ENCODE measurements at places on chromosomes 5 and 9.

GRCh38 chr5:147876626-147877025, 1.9 kb upstream of the SCGB3A2 start:
- DNase-seq = no peak

DNA sequence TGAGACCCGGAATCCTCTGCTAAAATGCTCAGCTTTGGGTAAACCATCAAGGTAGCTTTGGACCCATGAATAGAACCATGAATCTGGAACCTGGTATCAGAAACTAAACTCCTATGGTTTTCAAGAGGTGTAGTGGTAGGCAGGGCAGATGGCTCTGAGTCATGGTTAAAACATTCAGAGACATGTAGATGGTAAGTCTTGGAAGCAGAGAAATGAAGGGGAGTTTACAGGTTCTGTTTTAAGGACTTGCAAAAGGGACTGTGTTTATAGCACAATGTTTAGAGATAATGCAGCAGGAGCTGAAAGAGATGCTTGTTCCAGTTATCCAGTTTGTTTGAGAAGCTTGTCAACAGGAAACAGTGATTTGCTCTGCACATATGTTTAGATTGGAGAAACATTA, 36.0 kb upstream of the FBN2 start:
- DNase-seq = no peak

GRCh38 chr5:107449369-107449768, 221.4 kb downstream of the EFNA5 start:
- DNase-seq = no peak

- no peak for DNase-seq
Observed at GRCh38 chr9:6614489-6614888, 31.0 kb downstream of the GLDC start.

DNA sequence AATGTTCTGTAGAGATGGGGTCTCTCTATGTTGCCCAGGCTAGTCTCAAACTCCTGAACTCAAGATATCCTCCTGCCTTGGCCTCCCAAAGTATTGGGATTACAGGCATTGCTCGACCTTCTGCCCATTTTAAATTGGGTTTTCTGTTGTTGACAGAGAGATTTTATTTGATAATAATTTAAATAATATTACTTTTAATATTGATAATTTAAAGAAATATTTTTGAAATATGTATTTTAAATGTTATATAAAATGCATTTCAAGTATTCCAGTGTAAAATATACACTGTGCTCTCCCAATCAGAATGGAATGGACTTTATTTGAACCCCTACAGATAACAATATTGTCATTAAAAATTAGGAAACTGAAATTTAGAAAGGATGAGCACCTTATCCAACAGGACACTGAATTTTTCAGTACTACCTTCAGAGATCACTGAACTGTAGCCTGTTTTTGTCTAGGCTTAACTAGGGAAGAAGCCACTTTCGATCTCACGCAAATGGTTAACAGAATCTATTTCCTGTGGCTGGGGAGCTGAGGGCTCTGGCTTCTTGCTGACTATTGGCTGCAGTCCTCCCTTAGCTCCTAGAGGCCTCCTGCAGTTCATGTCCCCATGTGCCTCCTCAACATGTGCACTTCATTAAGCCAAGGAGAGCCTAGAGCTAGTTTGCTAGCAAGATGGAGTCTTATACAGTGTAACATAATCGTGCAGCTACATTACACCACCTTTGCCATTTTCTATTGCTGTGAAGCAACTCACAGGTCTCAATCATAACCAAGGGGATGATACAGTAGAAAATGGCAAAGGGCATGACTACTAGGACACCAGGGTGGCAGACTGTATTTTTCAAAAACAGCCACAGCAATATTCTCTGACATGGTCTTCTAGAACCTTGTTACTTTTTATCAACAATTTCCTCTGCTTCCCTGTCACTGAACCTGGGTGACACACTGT, 150.0 kb downstream of the CDC42SE2 start:
- DNase-seq = no peak

DNA sequence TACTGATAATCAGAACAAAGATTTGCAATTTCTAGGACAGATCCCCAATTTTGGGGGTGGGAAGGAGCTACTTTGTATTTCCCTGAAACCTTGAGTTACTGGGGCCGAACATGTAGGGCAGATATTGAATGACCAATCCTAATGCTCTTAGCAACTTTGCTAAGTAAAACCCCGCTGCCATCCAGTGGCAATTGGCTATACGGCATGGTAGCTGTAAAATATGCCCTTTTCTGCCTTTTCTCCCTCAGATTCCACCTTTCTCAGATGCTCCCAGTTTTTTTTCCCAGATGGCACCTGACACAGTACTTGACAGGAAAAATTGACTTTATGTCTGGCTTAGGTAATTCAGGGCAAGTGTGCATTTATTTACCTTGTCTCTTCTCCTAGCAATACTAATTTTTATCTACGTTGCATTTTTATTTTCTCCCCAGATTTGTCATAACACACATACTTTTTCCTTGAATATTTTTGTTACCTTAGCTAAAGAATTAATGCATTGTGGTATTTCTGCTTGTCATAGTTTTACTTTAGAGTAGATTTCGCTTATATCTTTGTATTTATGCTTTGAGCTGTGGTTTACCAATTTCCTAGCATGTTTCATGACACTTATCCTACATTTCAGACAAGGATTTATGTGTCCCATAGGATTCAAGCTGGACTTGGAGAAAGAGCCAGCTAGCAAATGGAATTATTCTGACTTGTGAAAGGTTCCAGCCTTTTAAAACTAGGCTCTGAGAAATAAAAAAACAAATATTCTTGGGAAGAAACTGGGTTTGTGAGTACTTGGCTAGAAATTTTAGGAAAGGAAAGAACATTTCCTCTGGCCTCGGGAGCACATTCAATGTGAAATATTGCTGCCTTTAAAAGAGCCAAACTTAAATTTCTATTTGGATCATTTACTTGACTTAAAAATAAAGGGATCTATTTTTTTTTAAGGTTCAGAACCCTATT, 37.4 kb downstream of the PIK3R1 start:
- DNase-seq = no peak

GRCh38 chr5:169394371-169394770, 93.4 kb upstream of the SLIT3 start:
- no peak for DNase-seq

DNA sequence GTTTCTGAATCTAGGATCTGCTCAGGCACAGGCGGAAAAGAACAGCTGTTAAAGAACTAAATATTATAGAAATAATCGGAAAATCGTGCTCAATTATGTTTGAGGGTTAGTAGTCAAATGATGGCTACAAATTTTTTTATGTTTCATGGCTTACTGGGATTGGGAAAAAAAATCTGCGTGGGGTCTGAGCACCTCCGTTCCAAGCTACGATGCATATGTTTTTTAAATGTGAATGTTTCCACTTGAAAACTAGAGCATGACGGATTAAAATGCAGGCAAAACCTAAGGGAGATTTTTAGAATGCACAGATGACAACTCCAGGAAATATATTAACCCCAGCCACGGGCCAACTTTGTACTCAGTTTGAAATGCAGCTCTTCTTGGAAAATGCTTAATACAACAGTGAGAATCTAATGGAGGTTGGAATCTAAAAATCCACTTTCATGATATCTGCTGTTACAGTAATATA, 5.3 kb downstream of the OTP start:
- no peak for DNase-seq

DNA sequence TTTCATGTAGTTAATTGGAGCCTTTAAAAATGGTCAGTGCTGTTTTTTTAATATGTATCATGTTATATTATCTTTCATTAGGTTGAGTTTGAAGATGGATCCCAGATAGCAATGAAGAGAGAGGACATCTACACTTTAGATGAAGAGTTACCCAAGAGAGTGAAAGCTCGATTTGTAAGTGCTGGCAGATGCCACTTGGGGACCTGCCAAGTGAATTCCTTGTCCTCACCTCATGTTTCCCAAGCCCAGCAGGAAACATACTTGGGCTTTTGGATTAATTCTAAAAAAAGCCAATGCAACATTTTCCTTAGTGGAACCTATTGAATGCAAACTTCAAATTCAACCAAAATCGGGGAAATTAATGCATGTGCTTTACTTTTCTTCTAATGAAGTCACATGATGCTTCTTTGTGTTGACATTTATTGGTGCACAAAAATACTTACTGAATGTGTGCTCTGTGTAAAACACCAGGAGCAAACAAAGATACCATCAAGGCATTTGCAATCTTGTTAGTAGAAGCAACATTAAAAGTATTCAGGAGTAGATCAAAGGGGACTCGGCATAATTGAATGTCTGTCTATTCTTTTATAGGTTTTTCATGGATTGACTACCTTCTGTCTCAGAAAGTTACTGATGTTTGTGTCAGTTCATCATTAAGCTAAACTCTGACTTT, 412.1 kb downstream of the KDM4C start:
- DNase-seq = no peak

- no peak for DNase-seq
Observed at GRCh38 chr5:50990296-50990924, 324.0 kb downstream of the PARP8 start.

DNA sequence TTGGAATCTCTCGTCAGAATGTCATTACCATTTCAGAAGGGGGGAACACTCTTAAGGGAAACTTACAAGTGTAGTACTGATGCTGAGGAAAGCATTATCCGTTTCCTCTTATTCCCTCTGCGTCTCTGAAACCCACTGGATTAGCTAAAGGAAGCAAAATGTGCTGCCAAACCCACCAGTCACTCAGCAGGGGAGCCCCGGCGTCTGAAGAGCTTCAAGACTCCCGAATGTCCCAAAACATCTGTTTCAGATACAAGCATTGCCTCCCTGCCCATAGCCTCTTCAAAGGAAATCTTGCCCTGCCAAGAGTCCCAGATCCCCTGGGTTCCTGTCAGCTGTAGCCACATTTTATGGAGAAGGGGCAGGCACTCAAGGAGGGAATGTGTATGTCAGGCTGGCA, 1.0 kb upstream of the HCN1 start:
- no peak for DNase-seq

GRCh38 chr5:1429496-1429895, 15.7 kb downstream of the SLC6A3 start:
- no peak for DNase-seq

DNA sequence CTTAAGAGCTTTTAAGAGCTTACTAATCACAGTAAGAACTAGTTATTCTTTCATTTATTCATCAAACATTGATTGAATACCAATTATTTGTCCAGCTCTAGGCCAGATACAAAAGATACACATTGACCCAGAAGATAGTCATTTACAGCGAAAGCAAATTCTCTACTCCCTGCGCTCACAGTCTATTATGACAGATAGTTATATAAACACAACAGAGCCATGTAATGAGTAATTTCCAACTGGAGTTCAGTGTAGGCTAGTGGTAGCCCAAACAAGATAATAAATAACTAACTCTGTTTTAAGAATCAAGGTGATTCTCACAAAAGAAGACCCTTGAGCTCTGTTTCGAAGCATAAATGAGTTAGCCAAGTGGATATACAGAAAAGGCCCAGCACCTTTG, 397.8 kb upstream of the TLE4 start:
- no peak for DNase-seq

- DNase-seq = no peak
Observed at GRCh38 chr5:180825768-180826525, 23.3 kb upstream of the MGAT1 start.

DNA sequence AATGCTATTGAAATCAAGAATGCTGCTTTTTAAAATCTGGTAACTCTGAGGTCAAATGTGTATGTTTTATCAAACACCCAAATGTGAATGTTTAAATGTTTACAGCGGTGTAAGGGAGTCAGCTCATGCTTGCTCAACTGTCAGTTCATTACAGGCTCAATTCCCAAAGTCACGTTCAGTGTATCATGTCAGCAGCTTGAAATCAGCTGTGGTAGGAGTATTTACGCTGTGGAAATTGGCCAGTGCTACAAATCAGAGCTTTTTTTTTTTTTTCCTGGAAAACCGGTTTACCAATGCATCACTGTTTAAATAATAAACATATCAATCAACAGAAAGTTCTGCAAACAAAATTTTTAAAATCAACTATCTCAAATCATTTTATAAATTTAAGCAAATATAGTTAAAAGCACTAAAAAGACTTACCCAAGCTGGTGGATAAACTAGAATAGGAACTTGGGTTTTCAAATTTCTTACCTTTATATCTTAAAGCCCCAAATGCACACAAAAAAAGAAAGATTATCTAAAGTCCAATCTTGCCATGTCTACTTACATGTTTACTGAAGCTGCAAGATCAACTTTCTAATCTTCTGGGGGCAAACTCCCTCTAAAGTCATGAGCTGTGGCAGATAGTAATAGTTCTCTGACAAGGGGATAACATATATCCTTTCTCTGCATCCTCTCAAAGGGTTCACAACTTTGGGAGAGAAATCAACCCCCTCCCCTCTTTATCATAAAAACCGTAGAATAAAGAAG, 57.6 kb upstream of the GRAMD2B start:
- DNase-seq = no peak

DNA sequence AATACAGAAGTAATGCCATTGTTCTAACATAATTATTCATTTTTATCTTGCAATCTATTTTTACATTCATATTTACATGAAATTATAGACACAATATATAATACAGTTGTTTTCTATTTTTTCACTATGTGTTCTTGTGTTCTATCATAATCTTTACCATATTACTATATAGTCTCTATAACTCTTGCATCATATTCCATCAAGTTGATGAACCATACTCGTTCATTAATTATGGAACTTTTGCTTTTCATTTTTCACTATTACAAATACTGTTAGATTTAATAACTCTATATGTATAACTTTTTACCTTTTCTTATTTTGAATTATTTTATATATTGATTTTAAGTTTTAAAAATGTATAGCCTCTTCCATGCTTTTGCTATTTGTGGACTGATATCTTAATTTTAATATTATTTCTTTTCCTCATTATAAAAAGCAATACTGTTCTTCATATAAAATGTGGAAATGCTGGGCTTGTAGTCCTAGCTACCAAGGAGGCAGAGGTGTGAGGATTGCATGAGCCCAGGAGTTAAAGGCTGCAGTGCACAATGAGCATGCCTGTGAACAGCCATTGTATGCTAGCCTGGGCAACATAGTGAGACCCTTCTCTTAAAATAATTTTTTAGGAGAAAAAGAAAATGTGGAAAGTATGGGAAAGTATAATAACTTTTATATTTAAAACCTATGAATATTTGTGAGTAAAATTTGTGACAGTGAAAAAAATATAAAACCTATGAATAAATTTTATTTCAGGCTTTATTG, 65.5 kb downstream of the ANKHD1 start:
- DNase-seq = no peak

DNA sequence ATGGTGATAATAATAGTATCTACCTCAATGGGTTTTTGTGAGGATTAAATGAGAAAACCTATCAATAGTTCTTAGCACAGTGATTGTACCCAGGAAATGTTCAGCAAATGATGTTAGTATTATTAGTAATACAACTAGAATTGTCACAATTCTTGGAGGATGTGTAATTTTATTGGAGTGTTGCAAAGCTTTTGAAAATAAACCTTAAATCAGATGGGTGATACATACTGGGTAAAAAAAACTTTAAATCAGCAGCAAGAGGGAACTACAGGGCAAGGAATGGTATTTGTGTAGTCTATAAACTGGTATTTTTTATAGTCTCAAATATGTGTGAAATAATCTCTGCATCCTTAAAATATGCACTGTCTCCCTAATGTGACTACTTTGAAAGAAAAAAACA, 371.6 kb downstream of the PIK3R1 start:
- no peak for DNase-seq

DNA sequence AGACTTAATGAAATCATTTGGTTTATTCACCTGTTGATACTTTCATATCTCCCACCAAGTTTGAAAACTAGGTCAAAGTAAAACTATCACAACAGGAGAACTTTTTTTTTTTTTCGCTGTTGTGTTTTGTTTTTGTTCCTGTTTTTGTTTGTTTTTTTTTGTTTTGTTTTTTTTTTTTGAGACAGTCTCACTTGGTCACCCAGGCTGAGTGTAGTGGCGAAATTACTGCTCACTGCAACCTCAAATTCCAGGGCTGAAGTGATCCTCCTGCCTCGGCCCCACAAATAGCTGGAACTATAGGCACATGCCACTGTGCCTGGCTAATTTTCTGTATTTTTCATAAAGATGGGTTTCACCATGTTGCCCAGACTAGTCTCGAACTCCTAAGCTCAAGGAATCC, 49.3 kb downstream of the MLLT3 start:
- no peak for DNase-seq

Measured in Right ventricle myocardium inferior (tissue), 1 donor.